SK-N-MC (cell line): ENCODE measurements at places on chromosomes 6 and 20.

DNA sequence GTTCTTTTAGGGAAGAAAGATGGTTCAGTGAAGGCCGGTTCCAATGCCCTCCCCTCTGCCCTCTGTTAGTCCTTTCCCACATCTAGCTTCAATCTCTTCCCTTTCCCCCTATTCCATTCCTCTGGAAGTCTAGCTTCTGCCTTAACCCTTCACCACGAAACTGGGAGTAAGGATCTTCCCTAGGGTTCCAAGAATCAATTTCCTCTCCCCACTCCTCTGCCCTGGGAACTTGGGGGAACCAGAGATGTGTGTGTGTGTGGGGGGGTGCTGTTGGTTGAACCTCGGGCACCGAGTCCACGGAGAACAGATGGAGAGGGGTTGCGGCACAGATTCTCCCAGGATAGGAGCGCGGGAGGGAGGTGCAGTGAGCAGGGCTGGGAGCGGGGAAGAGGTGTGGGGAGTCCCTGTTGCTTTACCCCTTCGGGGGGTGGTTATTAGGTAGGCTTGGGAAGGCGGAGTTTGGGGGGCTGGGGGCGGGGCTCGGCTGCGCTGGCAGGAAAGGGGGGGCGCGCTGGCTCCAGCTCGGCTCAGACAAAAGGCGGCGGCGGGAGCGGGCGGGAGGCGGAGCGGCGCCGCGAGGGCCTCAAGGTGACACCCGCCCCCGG is at the start of gene TMEM151B:
Gene TMEM151B, plus strand, starts transcription at position 530 of the 605 bp plus-strand sequence. CDS start 293 bp downstream, outside the sequence.
- DNase-seq: no peak

GRCh38 chr6:43089874-43090558 is 13.9 kb downstream of the PTK7 start:
- DNase-seq: no peak

GRCh38 chr6:16418151-16418550 is 179.8 kb downstream of the GMPR start:
- no peak for DNase-seq

GRCh38 chr20:50911030-50911429 is 20.2 kb downstream of the ADNP start:
- peak; percentile 92 for DNase-seq

GRCh38 chr20:50652702-50653294 is 38.5 kb downstream of the RIPOR3 start:
- no peak for DNase-seq

DNA sequence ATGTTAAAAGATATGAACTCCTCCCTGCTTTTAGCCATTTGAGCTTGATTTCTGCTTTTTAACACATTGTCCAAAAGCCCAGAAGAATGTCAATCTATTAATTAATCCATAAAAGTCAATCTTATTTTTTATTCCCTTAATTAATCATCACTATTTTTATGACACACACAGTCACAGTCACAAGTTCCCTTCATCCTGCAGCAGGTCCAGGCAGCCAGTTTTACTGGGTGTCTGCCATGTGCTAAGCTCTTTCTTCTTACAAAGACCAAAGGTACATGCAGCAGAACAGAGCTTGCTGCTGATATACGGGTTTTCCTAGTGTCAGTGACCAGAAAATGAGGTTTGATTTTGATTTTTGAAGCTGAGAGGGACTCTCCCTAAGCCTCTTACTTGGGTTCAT is 53.3 kb upstream of the SLC22A23 start:
- no peak for DNase-seq

GRCh38 chr6:72238900-72239299 is 352.6 kb downstream of the RIMS1 start:
- no peak for DNase-seq

- DNase-seq: no peak
These were observed 34.5 kb downstream of the COL19A1 start for GRCh38 chr6:69900869-69901268.

- DNase-seq: no peak
These were observed 207.2 kb downstream of the BTBD9 start for GRCh38 chr6:38432479-38432878.

DNA sequence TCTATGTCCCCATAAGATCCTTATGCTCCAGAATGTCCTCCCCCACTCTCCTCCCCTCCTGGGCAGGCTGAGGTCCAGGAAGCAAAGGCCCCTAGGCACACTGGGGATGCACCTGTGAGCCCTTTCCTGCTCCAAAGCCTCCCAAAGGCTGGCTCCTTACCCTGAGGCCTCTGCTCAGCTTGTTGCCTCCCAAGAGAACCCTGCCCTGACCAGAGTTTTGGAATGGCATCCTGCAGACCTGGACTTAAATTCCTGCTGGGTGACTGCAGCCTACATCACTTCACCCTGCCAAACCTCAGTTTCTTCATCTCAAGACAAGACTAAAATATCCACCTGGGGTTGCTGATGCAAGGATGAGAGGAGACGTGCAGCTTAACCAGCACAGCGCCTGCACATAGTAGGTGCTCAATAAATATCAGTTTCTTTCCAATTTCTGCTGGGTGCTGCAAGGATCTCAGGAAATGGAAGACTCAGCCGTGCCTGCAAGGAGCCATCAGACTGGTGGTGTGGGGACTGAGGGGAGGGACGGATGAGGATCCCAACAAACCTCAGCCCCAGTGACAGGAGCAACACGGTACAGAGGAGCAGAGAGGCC is 2.1 kb upstream of the LBP start:
- no peak for DNase-seq

DNA sequence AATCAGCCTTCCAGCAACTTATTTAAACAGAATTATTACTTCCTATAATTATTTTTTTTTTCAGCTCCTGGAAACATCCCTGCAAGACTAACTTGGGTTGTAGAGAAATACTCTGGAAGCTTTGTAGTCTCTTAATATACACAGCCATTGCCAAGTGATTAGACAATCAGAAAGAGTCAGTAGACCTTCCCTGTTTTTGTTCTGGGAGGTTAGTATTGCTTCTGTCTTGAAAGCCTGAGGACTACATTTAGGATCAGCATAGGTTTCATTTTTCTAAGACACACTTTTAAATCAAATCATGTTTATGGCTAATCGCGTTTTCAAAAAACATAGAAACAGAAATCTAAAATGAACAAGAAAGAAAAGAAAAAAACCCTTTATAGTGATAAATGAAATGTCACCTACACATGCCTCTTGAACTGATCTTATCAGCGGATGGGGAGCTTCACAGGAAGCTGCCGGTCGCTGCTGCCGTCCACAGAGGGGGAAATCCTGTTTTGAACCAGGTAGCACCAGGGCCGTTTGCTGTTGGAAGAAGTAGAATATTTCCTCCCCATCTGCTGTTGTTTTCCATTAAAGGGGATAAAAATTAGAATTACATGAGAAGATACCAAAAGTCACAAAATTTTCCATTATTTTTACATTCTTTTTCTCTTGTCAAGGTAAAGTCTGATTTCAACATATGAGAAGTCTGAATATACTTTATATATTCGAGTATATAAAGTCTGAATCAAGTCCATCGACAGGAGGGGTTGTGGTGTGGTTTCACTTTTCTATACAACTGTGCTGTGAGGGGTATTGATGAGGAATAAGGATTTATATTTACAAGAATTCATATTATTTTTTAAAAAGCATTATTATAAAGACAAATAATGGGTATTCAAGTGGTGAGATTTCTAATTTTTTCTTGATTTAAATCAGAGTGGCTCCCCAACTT is 94.6 kb downstream of the ARMC2 start:
- DNase-seq: no peak

- DNase-seq: no peak
These were observed 655.3 kb downstream of the PHF3 start for GRCh38 chr6:64290867-64291266.

- DNase-seq: no peak
These were observed 53.6 kb downstream of the FOXF2 start for GRCh38 chr6:1442929-1443328.

DNA sequence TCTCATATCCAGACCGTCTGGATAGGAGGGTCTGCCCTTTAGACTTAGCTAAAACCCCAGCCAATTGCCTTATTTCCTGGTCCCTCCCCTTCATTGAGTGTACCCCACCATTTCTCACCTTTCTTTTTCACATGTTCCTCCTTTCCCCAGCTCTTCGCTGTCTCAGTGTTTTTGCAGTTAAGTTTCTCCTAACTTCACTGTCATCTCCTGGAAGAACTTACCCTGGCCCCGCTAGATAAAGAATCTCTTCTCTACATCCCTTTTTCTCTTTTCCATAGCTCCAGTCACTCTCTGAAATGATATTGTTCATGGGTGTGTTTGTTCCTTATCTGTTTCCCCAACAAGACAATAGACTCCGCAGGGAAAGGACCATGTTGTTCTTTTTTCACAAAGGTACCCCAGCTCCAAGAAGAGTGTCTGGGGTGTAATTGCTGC is 208.8 kb downstream of the TSHZ2 start:
- DNase-seq: no peak

- DNase-seq: no peak
These were observed 22.3 kb downstream of the MDN1 start for GRCh38 chr6:89797317-89797716.

DNA sequence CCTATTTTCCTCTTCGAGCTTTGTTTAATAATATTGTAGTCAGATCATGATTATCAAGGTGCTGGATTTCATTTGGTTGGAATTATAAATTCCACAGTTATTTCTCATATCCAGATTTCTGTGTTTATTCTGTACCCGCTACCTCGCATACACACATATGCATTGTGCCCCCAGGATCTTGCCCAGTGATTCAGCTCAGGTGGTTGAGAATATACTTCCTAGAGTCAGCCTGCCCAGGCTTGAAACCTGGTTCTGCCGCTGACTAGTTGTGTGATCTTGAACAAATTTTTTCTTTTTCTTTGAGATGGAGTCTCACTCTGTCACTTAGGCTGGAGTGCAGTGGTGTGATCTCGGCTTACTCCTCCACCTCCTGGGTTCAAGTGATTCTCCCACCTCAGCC is 14.7 kb downstream of the GINM1 start:
- no peak for DNase-seq

DNA sequence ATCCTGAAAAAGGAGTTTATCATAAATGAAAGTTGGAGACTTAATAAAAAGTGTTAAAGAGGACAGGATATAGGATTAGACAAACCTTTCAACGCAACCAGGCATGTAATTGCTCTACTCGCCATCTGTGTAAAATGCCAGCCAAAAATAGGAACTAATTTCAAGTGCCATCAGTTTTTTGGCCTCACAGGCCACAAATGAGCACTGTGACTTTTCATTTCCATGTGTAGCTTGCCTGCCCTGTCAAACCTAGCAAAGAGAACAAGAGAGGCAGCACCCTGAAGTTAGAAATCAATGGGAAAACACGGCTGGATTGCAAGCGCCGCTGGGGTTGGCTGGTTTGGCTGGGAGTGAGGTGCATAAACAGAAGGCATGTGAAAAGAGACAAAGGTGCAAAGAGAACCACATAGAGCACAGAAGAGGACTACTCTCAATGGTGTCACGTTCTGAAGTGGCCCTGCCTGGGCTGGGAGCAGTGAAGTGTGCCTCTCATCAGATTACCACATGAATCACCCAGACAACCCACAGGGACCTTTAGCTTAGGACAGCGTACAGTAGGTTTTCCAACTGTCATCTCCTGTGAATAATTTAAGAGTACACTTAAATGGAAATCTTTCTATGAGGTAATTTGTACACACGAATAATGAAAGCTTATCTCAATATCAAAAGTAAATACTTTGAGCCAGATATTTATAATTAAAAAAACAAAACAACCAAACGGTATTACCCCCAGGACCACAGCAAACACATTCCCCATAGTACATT is 78.0 kb upstream of the NHSL1 start:
- no peak for DNase-seq

DNA sequence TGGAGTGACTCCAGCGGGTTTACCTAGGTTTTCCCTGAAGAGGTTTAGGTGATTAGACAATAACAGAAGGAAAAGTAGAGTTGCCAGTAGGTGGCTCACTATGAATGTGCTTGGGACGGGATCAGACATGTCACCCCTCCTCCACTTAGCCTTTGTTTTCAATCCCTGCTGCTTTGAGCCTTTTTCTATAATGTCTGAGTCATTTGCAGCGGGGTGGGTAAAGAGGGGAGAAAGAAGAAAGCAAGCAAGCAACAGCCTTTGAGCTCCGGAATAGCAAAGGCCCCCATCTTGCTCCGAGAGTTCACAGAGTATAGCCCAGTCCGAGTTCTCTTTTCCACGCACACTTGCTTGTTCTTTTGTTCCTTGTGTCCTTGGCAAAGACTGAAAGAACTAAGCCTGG is 129.1 kb downstream of the PACRG start:
- DNase-seq: no peak

DNA sequence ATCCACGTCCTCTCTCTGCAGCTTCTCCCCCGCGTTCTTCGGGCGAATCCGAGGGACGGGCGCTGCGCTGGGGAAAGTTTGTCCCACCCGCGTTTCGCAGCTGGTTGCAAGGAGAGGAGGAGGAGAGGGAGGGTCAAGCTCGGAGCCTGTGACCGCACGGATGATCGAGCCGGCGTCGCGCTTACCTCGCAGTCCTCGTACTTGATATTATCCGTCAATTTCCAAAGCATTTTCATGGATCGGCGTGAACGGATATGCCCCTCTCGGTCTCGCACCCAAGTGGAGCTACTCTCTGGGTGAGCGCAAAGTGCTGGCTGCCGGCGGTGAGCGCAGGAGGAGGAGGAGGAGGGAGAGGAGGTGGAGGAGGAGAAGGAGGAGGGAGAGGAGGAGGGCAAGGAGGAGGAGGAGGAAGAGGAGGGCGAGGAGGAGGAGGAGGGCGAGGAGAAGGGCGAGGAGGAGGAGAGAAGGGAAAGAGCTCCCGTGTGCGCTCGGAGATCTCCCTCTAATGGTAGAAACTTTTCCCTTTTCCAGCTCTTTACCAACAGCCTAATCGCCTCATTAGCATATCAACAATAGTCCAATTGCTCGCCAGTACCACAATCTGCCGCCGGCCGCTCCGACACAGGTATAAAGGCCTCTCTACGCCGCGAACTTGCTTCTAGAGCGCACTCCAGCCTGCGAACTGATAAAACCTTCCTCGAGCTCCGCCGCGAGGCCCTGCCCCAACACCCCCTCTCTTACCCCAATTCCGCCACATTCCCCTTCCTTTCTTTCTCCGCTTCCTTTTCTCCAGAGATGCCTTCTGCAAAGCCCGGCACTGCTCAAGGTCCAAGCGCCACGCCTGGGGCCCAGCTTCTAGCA is at the start of gene TFAP2A:
Gene TFAP2A, minus strand, starts transcription at position 319 of the 861 bp plus-strand sequence. Its CDS starts 83 bp downstream, at position 236.
- no peak for DNase-seq

GRCh38 chr6:117976030-117976651 is 69.1 kb downstream of the SLC35F1 start:
- peak; percentile 55 for DNase-seq

GRCh38 chr6:7727946-7728854 is 2.3 kb downstream of the BMP6 start:
- no peak for DNase-seq

- no peak for DNase-seq
These were observed 334.5 kb upstream of the NT5E start for GRCh38 chr6:85115376-85115775.

- no peak for DNase-seq
These were observed 125.4 kb downstream of the PXDC1 start for GRCh38 chr6:3625980-3626563.

- DNase-seq: no peak
These were observed 265.5 kb downstream of the ALDH8A1 start for GRCh38 chr6:134684423-134684795.

- no peak for DNase-seq
These were observed at the start of gene TCF21 for GRCh38 chr6:133888929-133889556. Gene TCF21, plus strand, starts transcription at chr6:133889113. Its CDS starts 285 bp downstream, at chr6:133889398.

- DNase-seq: no peak
These were observed 58.4 kb upstream of the IER3 start for GRCh38 chr6:30802731-30803130.

GRCh38 chr20:15942130-15942529 is 631.1 kb downstream of the KIF16B start:
- DNase-seq: peak; percentile 24
